ENCODE measurements at places on chromosomes 16 and 17.

- no peak for DNase-seq
Observed at GRCh38 chr17:17004251-17004996, 32.5 kb upstream of the TNFRSF13B start.

DNA sequence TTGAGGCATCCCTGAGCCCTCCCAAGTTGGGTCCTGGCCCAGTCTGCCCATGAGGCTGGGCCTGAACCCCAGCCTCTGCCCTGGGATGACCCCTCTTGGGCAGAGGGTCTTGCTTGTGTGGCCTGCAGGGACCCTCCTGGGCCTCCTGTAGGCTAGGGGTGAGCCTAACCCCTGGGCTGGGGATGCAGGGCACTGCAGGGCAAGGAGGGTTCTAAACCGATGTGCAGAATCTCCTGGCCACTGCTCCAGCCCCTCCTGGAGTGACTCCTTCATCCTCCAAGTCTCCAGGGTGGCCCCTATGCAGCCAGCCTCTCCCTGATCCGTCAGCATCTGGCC is 37.5 kb downstream of the LGALS9 start:
- no peak for DNase-seq

DNA sequence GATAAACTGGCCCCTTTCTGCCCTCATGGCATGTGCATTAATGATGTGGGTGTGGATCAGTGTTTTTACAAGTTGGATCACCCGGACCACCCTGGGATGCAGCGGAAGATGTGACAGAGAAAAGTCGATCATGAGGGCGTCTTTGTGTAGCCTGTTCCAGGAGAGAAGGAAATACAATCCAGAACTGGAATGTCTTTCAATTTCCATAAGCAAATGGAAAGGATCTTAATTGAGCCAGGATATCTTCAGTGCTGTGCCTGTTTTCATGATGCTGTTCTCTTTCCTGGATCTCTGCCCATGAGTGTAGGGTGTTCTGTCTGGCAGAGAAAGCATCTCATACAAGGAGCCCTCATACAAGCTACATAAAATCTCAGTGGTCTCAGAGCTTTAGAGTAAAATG is 481.4 kb downstream of the XYLT1 start:
- no peak for DNase-seq

- DNase-seq, result no peak
Observed at GRCh38 chr17:58100506-58100905, 17.3 kb downstream of the DYNLL2 start.

DNA sequence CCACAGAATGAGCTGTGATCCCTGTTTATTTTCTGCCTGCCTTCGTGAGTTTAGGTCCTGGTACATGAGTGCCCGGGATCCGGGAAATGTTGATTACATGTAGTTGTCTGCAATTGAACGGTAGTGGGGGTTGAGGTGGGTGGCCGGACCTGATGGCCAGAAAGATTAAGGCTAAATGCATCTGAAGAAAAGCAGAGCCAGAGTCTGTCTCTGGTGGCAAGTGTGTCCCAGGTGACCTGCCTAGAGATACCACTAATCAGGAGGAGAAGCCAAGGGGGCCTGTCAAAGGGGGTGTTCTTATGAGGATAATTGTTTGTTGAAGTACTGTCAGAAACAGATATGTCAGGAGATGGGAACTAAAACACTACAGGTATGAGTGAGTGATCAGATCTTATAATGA is 154.0 kb upstream of the ASIC2 start:
- DNase-seq, result no peak

DNA sequence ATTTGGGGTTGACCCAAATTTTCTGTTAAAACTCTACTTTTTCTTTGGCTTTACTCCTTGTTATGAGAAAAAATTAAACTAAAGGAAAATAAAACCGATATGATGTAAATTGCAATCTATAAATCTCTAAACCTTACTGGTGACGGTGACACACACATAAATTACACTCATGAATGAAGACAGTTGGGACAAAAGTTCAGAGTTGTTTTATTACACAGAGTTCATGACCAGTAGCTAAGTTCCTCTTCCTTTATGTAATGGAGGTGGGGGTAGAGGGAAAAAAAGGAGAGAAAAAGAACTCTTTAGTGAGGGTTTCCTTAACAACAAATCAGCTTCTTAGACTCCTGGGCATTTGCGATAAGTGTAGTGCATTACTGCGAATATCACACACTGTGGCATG is 220.7 kb downstream of the KCNJ2 start:
- no peak for DNase-seq

- no peak for DNase-seq
Observed at GRCh38 chr16:65196420-65197075, 74.7 kb upstream of the CDH11 start.

DNA sequence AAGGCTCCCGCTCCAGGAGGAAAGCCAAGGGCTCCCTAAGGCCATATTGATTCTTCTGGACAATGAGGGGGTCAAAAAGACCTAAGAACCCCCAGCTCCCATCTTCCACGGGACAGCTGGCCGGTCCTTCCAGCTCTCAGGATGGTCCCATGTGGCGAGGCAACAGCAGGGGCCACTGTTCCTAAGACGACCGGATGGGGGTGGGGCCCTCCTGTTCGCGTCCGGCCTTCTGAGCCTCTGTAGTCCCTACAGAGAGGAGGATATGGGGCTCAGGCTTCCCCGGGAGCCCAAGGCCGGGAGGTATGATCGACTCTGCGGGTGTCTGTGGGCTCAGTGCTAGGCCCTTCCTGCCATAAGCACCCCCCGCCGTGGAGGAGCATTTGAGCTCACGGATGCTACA is 6.0 kb upstream of the DCXR start:
- no peak for DNase-seq

DNA sequence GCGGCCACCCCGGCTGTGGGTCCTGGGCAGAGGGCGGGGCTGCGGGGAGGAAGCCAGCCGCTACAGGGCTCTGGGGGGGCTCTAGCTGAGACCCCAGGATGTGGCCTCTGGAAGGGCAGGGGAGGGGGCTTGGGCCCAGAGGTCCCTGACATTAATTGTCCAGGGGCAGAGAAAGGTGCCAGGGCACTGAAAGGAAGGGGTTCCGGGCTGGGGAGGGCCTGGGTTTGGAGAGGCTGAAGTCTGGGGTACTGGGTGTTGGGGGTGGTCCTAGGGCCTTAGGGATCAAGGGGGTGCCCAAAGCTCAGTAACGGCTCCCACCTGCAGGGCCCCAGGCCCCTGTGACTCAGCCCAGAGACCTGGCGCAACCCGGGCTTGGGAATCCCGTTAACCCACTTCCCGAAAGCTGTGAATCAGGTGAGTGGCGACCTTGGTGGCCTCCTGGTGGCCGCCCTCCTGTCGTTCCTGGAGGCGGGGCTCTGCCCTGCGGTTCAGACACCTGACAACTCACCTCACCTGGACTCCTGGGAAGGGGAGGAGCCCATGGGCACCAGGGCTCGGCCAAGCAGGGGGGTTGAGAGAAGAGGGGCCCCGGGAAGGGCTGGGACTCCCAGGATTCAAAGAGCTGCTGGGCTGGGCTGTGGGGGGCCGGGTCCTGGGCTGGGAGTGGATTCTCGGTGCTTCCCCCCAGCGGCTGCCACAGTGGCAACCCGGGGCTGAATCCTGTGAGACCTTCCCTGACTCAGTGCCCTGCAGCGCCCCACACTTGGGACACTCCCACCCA is 465 bp upstream of the PRSS22 start:
- DNase-seq, result no peak

GRCh38 chr16:11494029-11494428 is 92.7 kb downstream of the LITAF start:
- no peak for DNase-seq

GRCh38 chr17:62760059-62760944 is 47.8 kb downstream of the MARCHF10 start:
- DNase-seq, result no peak

DNA sequence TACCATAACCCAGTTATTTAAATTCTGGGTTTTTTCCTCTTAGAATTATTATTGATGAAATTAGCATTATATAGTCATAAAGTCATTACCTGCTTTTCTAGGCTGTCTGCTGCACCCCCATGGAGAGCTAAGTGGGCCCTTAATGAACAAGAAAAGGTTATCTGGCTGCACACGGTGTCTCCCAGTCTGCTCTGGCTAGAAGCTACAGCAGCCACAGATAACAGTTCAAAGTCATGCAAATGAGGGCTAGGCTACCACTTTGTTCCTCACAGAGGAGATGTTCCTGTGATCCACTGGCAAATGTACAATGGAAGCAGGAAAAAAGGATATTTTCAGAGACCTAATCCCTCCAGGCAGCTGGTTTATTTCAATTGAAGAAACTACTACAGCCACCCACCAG is 112.1 kb downstream of the SNX11 start:
- DNase-seq, result no peak

DNA sequence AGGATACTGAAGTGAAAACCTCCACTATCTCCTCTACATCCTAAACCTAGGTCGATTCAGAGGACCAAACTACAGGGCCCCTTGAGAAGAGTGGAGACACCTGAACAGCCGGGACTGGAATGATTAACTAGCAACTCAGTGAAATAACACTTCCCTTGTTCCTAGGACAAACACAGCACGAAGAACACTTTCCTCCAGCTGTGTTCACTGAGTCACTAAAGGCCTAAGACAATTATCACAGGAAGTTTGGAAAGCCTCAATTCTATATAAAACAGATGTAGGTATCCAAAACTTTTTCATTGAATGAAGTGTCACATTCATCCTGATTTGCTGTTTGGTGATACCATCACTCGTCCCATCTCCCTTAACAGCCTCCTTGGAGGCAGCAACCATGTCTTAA is 15.5 kb upstream of the CUEDC1 start:
- DNase-seq, result no peak

GRCh38 chr17:56717471-56717870 is 116.2 kb downstream of the C17orf67 start:
- no peak for DNase-seq

DNA sequence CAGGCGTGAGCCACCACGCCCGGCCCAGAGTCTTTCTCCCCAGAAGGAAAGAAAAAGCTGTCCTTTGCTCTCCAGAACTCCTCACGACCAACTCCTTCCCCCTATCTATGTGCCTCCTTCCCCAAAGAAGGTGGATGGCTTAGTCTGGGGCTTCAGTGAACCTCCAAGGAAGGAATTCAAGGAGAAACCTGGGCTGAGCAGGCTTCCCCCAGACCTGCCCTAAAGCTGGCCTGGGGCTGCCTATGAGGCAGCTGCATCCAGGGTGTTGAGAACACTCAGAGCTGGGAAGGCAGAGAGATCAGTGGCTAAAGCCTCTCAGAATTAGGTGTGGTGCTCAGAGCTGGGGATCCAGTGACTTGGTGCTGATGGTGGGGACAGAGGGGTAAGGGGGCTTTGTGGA is 3.8 kb downstream of the ACSF2 start:
- no peak for DNase-seq

DNA sequence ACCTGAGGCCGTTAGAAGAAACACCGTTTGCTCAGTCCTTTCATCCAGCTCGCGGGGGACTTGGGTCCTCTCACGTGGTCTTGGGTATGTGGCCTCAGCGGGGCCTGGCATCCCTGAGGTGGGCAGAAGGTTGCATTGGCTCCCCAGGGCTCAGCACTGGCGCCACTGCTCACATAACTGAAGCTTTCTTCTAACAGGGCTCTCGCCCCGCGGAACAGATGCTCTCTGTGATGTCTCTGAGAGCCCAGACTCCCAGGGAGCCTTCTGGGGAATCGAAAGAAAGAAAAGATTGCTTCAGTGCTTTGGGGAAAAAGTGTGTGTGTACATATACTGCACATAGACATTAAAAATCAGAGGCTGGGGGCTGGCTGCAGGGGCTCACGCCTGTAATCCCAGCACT is 10.1 kb downstream of the MGRN1 start:
- DNase-seq, result no peak

GRCh38 chr16:88408561-88409142 is 25.9 kb downstream of the ZNF469 start:
- no peak for DNase-seq

DNA sequence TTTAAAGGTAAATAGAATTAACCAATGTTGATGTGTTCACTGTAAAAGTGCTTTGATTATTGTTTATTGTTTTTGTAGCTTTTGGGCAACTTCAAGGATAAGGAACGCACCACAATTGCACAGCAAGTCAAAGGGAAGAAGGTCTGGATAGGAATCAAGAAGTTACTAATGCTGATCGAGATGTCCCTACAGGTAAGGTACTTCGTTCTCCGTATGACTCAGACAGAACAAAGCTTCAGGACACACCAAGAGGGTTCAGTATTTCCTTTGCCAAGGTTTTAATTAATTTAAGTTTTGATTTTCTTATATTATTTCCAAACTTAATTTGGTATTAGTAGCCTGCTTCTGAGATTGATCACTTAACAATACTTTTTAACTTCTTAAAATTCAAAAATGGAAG is 67.1 kb downstream of the WNT3 start:
- DNase-seq, result no peak

DNA sequence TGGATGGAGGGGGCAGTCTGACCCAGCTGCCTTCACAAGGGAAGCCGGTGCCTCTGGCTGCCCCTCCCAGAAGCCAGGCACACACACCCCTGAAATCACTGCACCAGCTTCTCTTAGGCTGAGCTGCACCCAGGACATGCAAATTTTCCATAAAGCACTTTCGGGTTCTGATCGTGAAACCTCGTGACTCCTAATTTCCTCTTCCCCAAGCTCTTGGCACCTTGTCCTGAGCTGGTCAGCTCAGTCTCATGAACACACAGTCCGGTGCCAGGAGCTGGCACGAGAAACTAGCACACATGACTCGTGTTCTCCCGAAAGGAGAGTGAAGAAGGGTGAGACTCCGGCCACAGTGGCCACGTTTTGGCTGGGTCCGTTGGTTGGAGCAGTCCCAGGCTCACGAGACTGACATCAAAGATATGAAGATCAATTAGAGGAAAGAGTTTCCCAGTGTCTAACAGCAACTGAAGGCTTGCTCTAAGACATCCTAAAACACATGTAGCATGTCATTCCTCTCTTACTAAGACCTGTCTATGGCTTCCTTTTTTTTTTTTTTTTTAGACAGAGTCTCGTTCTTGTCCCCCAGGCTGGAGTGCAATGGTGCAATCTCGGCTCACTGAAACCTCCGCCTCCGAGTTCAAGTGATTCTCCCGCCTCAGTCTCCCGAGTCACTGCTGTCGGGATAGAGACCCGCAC is 9.2 kb upstream of the ABR start:
- no peak for DNase-seq

GRCh38 chr17:75590314-75590761 is 2.7 kb downstream of the MYO15B start:
- no peak for DNase-seq

DNA sequence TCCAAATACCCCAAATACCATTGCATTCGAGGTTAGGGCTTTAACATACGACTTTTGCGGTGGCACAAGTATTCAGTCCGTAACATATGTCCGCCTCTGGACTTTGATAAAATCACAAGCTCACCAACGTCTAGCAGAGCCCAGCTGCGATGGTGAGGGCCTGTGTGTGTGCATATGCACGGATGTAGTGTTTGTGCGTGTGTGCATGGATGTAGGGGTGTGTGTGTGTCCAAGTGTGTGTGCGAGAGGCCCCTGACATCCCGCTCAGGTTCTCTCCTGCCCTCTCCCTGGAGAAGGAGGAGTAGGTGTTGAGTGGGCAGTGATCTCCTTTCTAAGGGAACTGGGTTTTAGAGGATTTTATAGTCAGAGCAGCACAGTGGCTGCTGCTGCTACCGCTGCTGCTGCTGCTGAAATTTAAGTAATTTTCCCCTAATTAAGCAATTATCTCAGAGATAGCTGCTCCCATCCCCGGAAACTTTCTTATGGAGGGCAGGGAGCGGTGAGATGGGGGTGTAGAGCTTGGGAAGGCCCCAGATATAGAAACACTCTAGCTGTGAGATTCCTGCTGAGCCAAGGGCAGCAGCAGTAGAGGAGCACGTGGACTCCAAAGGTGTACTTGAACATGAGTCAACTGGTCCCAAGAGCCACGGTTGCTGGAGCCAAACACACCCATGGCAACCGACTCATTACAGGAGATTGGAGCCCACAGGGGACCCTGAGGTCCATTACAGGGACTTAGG is 121.7 kb upstream of the SDK2 start:
- no peak for DNase-seq

- DNase-seq, result no peak
Observed at GRCh38 chr16:72015124-72015523, 6.6 kb downstream of the DHODH start.

All from activated T-cell treated with anti-CD3 and anti-CD28 coated beads for 1 hour (primary cell).